ENCODE measurements at places on chromosomes 4 and X.

GRCh38 chr4:42632653-42633382 is 24.1 kb downstream of the ATP8A1 start:
- no peak for DNase-seq

DNA sequence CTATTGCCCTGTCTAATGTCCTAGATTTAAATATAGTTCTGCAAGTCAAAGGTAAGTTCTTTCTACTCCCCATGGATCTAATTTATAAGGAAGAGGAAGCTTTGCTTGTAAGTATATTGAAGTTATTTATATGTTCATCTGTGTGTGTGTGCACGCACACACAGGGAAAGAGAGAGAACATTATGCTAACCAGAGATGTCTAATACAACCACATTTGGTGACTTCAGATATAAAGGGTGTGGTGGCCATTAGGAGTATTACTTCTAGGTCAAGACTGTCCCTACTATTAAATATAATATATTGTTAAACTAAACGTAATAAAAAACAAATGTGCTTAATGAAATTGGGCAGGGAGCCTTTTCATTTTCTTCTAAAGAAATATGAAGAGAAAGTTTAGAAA is 4.1 kb downstream of the DCK start:
- no peak for DNase-seq

DNA sequence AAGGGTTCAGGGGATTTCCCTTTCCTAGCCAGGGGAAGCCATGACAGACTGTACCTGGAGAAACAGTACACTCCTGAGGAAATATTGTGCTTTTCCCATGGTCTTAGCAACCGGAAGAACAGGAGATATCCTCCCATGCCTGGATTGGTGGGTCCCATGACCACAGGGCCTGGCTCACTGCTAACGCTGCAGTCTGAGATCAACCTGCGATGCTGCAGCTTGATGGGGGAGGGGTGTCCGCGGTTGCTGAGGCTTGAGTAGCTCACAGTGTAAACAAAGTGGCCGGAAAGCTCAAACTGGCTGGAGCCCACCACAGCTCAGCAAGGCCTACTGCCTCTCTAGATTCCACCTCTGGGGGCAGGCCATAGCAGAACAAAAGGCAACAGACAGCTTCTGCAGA is 819.5 kb downstream of the TECRL start:
- no peak for DNase-seq

GRCh38 chr4:84847978-84848377 is 118.5 kb downstream of the WDFY3 start:
- no peak for DNase-seq

GRCh38 chrX:115624916-115625315 is 63.9 kb downstream of the PLS3 start:
- no peak for DNase-seq

Data from skin of body (tissue), 3 donors.